ENCODE measurements at places on chromosomes 6 and 20.

DNA sequence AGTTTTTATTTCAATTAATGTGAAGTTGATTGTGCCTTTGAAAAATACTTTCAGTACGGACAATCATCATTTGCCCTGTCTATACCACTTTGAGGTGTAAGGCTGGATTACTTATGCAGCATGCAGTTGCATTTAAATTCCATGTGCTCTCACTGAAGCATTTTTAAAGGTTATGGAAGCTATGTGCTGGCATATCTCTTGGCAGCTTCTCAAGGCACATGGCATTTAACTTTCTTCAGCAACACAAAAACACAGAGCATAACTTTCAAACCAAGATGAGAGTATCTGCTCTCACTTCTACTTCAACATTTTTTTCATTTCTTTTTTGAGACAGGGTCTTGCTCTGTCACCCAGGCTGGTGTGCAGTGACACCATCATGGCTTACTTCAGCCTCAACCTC lies 360.6 kb upstream of the RUNX2 start:
- no peak for DNase-seq

DNA sequence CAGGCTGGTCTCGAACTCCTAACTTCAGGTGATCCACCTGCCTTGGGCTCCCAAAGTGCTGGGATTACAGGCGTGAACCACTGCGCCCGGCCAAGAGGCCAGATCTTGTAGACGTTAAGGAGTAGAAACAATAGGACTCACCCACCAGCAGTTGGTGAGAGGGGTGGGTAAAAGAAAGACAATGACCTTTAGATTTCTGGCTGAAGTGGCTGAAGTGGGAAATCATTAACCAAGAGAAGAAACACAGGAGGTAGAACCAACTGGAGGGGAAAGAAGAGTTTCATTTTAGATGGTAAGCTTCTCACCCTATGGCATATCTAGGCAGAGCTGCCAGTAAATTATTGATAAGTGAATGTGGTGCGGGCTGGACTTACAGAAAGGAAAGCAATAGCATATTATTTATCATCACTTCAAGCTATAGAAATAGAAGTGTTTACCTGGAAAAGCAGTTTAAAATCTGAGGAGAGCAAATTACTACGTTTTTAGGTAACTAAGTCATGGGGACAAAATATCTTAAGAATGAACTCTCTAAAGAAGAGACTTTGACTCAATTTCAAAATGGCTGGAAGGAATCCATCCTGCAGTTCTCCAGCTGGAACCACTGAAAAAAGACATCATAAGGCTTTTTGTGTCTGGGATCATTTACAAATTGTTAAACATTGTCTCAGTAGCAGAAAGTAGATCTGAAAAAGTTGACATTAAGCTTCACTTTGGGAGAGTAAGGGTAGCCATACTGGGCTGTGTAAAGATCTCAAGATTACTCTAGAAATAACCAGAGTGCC lies 109.6 kb downstream of the ALDH8A1 start:
- DNase-seq, result no peak

- DNase-seq, result no peak
Measured at GRCh38 chr6:132961610-132962009, 147.2 kb downstream of the RPS12 start.

DNA sequence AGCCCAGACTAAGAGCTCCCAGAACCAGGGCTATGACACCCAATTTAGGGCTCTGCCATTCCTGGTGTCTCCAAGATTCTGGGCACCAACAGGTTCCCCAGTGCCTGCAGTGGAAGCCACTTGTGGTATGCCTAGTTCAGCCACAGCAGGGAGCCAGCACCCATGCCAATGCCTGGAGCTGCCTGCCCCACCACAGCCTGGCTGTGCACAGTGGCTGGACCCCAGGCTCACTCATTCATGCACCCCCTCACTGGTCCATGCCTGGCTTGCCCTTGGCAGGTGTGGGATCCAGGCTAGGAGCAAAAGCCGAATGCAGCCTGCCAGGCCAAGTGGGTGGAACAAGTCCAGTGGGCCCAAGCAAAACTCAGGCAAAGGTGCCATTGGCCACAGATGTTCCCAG lies 91.9 kb downstream of the MKKS start:
- DNase-seq, result no peak

GRCh38 chr6:130852844-130853554 lies 25.8 kb downstream of the SMLR1 start:
- DNase-seq, result peak; percentile 7

DNA sequence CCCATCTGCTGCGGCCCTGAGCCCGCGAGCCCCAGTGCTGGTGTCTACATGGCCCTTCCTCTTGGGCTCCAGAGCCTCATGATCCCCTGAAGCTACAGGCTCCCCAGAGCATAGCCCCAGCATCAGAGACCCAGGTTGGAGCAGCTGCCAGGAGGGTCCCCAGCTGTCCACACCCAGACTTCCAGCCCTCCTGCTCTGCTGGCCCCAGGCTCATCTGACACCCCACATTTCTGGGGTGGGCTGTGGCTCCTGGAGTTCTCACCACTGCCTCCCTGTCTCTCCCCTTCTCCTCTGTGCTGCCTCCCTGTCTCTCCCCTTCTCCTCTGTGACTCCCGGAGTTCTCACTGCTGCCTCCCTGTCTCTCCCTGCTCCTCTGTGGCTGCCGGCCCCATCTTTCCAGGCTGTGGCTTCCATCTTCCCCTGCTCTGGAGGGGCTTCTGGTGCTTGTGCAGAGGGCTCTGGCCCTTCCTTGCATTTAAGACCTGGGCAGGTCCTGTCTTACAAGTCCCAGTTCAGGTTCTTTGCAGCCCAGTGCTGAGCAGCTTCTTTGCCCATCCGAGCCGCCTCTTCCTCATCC lies 108.1 kb downstream of the ERMARD start:
- no peak for DNase-seq

DNA sequence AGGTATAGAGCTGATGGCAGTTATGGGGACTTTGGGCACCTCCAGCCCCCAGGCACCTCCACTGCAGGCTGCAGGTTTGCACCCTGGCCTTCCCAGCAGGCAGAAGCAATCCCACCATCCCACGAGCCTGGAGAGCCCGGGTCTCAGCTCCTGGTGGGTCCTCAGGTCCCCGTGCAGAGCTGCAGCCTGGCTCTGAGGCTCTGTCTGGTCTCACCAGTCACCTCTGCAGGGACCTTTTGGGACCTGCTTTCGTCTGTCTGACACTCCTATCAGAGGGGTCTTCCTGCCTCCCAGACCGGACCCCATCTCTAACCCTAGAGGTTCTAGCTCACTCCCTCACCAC lies 41.9 kb downstream of the FGD2 start:
- no peak for DNase-seq

GRCh38 chr20:38298768-38299288 lies 5.1 kb upstream of the BPI start:
- DNase-seq, result no peak

- DNase-seq, result no peak
Measured at GRCh38 chr6:157879034-157879872, 56.2 kb downstream of the SNX9 start.

DNA sequence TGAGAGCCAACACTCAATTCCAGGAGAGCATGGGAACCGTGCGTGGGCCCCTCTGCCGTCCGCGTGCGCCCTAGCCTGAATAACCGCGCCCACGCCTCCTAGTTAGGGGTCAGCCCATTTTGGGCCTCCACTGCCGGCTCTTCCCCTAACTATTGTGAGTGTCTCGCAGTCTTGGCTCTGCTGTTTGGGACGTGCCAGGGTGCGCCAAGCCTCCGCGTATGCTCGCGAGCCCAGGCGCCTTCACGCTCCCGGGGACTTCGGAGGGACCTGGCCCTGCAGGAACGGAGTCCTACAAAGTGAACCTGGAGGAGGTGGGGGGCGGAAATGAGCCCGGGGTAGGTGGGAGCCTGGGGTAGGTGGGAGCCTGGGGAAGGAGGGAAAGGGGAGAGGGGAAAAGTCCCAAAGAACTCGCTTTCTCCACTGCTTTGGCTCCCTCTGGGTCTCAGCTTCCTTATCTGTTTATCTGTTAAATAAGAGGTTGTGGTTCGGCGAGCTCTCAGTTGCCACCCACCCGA lies 873 bp upstream of the GCM2 start:
- DNase-seq, result no peak

- no peak for DNase-seq
Measured at GRCh38 chr6:20707870-20708269, 173.6 kb downstream of the CDKAL1 start.

- DNase-seq, result peak; percentile 35
Measured at GRCh38 chr20:891058-891705, 25.0 kb downstream of the ANGPT4 start.

DNA sequence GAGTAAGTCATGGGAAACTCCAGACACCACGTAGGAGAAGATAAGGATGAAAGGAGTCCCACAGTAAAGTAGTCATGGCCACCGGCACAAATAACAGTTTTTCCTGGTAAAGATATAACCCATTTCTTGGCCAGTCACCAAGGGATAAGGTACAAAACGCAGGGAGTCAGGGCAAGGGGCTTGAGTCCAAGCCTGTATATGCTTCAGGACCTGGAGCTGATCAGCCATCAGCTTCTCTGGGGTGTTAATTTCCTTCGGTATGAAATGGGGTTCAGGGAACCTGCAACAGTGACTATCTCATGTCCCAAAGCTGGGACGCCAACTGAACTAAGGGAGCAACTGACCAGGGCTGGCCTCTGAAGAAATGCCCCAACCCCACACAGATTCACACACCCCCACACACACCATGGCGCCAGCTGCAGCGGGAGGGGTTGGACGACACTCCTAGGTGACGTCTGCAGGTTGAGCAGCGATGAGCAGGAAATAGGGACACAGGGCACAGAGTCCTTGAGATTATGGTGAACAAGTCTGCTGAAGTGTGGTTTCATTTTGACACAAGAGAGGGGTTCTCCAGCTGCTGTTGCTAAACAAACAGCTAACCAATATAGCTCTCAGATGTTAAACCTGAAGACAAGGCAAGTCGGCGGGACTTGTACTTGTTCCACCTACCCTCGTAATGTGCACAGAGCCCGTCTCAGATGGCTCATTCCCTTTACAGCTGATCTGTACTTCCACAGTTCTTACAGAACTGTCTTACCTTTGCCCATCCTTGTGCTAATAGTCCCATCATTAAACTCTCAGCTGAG lies 7.4 kb upstream of the ADTRP start:
- DNase-seq, result no peak

GRCh38 chr6:51301962-51302361 lies 483.3 kb downstream of the TFAP2B start:
- DNase-seq, result no peak

- no peak for DNase-seq
Measured at GRCh38 chr6:16058201-16058928, 70.5 kb upstream of the MYLIP start.

GRCh38 chr6:117540670-117541069 lies 58.2 kb downstream of the DCBLD1 start:
- no peak for DNase-seq

GRCh38 chr6:14791526-14791925 lies 454.3 kb upstream of the JARID2 start:
- no peak for DNase-seq

- DNase-seq, result no peak
Measured at GRCh38 chr6:137754366-137754765, 112.7 kb upstream of the TNFAIP3 start.

GRCh38 chr6:56245903-56246351 lies 1.5 kb downstream of the COL21A1 start:
- DNase-seq, result no peak

GRCh38 chr6:12962987-12963386 lies 246.4 kb downstream of the PHACTR1 start:
- DNase-seq, result no peak

DNA sequence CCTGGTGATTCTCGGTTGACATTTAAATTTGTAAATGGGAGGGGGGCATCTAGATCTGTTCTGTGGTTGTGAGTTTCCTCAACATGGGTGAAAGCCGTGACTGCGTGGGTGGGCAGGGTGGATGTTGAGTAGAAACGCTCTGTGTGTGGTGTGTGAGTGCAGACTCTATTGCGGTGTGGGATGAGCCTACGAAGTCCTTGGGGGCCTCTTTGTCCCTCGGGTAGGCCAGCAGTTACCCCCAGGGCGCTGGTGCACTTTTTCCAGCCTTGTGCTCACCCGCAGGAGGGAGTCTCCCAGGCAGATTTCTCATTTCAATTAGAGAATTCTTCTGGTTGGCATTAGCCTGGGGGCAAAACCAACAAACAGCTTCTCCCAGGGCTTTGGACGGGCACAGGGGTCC lies 10.6 kb downstream of the TOX2 start:
- DNase-seq, result no peak

GRCh38 chr6:163339466-163339865 lies 75.1 kb upstream of the QKI start:
- no peak for DNase-seq

- no peak for DNase-seq
Measured at GRCh38 chr20:39810309-39810708, 848.2 kb downstream of the DHX35 start.

GRCh38 chr6:109687271-109687761 lies 3.7 kb downstream of the AK9 start:
- DNase-seq, result peak; percentile 69

DNA sequence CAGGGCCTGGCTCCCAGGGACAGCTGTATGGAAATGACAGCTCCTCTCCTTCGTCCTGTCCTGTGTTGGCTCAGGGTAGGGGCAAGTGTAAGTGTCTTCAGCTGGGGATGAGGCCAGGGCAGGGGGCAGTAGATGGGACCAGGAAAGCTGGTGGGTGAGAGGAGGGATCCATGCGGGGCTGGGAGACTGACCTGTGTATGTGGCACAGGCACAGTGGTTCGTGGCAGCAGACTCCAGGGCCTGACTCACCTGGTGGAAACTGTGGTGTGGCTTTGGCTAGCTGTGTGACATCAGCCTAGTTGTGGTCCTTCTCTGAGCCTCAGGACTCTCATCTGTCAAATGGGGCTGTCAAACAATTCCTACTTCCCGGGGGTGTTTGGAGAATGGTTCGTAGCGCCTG lies 13.7 kb upstream of the SCRT2 start:
- no peak for DNase-seq

DNA sequence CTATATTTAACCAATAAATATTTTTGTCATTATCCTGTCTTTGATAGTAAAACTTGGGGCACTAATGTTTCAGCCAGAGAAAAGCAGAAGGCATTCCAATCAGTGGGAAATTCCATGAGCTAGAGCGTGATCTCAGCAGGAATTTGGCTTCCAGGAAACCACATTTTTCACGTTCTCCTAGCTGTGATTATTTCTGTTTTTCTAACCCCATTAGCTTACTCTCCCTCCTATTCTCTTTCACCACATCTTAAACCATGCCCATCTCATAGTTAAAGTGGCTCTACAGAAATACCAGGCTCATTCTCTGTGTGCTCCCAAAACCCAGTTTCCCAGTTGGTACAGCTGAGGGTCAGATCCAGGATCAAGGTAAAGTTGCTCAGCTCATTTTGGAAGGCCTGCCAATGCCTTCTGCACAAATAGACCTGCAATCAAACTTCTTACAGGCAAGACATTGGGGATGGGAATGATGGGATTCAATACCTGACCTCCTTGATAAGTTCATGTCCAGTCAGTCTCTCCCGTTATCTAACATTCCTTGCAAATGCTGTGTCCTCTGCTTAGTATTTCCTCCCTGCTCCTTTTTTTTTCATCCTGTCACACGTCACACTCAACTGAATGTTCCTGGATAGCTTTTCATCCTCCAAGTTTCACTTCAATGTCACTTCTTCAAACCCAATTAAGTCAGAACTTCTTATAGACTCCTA lies 33.1 kb upstream of the TMEM30A start:
- DNase-seq, result peak; percentile 90

- peak; percentile 39 for DNase-seq
Measured at GRCh38 chr6:156828280-156828703, 51.1 kb downstream of the ARID1B start.
